ENCODE measurements at places on chromosomes 1 and 21.

DNA sequence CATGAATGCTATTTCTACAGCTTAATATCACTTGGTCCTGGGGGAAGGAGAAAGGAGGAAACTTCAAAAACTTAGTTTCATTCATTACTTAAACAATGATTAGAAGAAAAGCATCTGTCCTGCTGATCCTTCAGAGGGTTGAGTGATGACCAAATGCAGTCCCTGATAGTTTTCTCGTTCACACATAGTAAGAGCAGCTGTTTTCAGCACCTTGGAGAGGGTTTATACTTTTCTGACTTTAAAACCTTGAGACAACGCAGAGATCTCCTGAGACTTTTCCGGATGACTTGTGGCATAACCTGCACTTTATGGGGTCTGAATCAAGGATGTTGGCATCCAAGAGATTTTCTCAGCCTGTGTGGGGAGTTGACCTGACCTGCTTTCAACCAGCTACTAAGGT lies 94.0 kb upstream of the KCND3 start:
- DNase-seq: peak; percentile 24

- DNase-seq: no peak
Measured at GRCh38 chr1:208177656-208178055, 66.5 kb downstream of the PLXNA2 start.

- no peak for DNase-seq
Measured at GRCh38 chr1:21365036-21365435, 74.8 kb upstream of the ECE1 start.

GRCh38 chr1:198563583-198563982 lies 23.1 kb upstream of the ATP6V1G3 start:
- DNase-seq: no peak

GRCh38 chr1:236284291-236284721 lies 2.5 kb upstream of the ERO1B start:
- no peak for DNase-seq

DNA sequence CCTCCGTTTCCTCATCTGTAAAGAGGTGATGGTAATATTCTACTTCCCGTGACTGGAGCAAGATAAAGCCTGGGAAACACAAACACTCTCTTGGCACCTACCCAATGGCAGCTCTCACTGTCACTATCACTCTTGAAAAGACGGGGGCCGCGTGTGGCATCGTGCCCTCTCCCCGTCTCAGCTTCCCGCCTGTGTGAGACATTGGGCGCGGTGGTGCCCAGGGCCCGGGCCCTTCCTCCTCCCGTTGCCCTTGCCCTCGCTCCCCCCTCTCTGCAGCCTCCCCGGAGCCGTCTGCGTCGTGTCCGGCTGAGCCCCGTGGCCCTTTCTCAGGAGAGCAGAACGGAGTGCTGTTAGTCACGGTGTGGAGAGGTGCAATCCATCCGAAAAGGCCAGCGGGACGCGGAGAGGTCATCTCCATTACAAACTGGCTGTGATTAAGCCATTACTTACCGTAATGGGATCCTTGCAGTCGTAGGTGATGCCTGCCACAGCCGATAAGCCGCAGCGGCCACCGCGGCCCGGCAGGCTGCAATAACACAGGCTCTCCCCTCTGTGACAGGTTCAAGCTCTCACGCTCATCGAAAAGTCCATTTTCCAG lies 156.4 kb upstream of the ZC3H12A start:
- DNase-seq: no peak

- no peak for DNase-seq
Measured at GRCh38 chr1:117447661-117448060, 80.4 kb downstream of the MAN1A2 start.

- DNase-seq: no peak
Measured at GRCh38 chr1:209768354-209768774, 12.5 kb downstream of the TRAF3IP3 start.

DNA sequence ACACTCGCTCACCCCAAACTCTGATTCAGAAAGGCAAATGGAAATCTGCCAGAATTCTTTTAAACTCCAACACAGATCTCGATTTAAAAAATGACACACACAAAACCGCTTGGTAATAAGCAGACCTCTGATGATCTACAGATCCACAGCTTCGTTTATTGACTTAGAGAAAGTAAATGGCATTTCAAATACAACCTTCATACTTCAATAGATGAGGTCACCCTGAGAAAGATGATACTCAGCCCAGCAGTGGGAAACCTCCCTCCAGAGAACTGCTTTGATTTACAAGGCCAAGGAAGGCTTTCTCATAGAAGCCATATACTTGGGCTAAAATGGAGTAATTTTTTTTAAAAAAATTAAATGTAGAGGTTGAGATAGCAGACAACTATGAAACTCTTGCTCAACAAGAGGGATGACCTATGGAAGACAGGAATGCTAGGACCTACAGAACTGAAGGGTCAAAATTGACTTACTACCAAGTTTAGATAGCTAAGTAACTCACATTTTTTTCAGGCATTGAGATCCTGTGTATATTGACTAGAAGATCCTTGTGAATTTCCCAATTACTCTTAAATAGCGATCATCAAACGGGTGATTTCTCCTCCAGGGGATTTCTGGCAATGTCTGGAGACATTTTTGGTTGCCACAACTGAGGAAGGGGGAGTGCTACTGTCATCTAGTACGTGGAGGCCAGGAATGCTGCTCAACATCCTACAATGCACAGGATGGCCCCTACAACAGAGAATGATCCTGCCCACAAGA lies 143.9 kb downstream of the CLIC6 start:
- DNase-seq: peak; percentile 43

DNA sequence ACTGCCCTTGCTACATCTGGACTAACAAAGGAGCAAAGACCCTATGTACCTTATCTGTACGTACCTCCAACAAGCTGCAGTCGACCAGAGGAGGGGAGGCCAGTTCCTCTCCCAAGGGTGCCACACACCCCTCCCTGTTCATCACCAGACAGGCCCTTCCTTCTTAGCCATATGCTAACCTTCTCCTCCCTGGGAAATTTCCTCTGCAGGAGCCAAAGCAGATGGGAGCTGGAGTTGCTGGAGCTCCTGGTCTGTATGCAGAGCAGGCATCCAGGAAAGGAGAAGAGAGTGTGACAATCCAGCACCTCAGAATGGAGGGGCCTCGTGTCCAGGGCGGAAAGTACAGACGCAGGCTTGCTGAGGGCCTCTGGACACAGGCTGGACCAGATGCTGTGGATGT lies 48.5 kb downstream of the C8B start:
- DNase-seq: peak; percentile 22

GRCh38 chr1:983798-984475 lies 2.0 kb upstream of the PERM1 start:
- no peak for DNase-seq

DNA sequence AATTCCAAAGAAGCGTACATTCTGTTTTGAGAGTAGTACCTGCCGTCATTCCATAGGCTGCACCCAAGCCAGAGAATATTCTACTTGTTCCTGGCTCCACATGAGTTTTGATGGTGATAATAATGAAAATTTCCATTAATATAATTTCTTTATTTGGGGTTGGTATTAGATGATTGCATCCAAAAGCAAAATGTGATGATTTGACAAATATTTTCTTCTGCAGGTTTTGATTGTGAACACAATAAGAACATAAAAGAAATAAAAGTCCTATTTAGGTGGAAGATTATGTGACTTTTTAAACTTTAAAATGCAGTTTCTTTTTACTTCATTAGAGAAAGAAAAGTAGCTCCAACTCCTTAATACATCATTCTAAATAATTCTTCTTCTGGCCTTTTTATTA lies 284.8 kb upstream of the FMN2 start:
- no peak for DNase-seq

- DNase-seq: no peak
Measured at GRCh38 chr1:176552999-176553398, 90.0 kb downstream of the PAPPA2 start.

GRCh38 chr1:242201090-242201489 lies 202.2 kb upstream of the MAP1LC3C start:
- DNase-seq: no peak

GRCh38 chr1:21439345-21439720 lies 604 bp upstream of the NBPF3 start:
- DNase-seq: no peak

DNA sequence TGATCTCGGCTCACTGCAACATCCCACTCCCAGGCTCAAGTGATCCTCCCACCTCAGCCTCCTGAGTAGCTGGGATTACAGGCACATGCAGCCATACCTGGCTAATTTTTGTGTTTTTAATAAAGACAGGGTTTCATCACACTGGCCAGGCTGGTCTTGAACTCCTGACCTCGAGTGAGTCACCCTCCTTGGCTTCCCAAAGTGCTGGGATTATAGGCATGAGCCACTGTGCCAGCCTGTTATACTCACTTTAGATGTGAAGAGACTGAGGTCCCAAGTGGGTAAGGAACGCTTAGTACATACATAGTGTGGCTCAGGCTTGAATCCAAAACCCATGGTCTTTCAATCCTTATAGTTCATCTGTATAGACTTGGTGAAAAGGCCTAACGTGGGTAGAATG lies 63.7 kb upstream of the EPS8L3 start:
- DNase-seq: no peak

DNA sequence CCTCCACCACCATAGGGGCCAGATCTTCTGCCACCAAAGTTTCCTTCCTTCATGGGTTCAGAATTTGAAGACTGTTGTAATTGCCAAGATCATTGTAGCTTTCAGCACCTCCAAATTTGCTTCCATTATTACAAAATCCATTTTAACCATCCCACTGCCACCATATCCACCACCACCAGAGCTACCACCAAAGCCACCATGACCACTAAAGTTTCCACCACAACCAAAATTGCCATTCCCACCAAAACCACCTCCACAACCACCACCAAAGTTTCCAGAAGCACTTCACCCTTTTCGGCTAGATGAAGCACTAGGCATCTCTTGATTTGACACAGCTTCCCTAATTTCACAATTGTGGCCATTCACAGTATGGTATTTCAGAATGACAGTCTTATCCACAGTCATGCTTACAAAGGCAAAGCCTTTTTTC lies 45.2 kb downstream of the SLC30A7 start:
- no peak for DNase-seq

DNA sequence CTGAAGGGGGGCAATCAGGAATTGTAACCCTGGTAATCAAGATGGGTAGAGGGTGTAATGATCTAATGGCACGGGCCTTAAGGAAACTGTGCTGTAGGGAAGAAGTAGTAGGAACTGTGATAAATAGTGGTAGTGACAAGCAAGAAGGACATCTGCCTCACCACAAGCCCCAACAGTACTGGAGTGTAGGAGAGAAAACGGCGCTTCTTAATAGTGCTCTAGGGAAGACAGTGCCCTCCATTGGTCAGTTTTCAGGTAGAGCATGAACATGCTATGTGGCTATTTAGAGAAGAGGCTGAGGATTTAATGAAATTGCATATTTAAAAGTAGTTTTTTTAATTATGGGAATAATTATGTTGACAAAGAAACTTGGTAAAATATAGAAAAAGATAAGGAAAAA lies 32.2 kb downstream of the SLC30A7 start:
- no peak for DNase-seq

DNA sequence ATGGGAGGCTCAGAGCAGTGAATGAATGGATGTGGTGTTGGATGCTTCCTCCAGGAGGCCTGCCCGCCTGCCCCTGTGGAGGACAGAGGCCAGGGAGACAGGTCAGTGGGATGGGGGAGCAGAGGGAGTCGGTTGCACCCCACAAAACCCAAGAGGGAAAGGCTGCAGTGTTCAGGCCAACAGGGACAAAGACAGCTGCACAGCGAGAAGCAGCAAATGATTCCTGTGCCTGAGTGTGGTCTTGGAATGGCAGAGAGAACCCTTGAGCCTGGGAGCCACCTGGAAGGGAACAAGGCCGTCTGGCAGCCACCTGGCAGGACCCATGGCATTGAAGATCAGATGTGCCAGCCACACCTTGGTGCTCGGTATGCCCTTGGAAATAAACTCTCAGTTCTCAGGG lies 8.1 kb downstream of the TFF3 start:
- DNase-seq: no peak

- no peak for DNase-seq
Measured at GRCh38 chr1:219302697-219303096, 129.0 kb downstream of the LYPLAL1 start.

- no peak for DNase-seq
Measured at GRCh38 chr1:97108179-97108578, 386.6 kb downstream of the PTBP2 start.

DNA sequence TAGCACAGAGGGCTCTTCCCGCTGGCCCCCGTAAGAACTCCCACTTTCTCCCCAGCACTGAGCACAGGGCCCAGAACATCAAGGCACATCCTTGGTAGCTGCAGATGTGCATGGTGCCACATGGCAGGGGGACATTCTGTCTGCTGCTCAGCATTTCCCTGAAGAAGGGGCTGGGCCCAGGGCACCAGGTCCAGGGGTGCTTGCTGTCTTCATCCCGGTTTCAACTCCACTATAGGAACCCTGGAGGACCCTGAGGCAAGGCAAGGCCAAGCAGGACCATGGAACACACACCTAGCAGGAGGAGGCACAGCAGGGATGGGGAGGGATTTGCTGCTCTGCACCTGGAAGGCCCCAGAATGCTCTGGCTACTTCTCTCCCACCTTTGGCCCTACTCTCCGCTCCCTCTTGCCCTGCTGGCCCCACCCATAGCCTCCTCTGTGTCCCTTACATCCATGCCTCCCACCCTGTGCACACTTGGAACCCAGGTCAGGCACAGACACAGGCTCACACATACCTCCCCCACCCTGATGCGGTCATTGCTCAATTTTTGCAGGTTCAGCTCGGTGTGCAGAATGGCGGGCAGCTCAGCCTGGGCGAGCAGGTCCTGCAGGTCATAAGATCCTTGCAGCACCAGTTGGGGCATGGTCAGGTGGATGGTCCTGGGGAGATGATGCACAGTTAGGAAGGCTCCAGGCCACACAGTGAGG lies 10.1 kb downstream of the AGT start:
- no peak for DNase-seq

DNA sequence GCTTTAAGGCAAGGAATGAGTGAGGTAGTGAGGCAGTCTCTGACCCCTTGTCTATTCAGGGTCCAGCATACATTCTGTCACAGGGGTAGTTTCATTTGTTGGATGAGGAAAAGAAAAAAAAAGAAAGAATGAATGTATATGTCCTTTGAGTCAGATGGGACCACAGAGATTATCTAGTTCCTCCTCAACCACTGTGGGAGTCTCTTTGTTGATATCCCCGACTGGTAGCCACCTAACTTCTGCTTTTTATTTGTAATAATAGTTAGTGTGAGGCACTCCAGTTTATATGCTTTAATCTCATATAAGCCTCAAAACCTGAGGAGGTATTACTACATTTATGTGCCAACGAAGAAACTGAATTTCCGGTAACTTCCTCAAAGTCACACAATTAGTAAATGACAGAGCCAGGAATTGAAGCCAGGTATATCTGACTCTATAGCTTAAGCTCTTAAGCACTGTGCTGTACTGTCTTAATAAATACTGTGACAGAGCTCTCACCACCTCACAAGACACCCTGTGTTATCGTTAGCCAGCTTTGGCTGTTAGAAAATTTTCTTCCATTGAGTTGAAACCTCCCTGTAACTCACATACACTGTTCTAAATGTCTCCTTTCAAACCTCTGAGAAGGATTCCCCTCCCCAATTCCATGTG lies 82.2 kb downstream of the MDM4 start:
- no peak for DNase-seq

DNA sequence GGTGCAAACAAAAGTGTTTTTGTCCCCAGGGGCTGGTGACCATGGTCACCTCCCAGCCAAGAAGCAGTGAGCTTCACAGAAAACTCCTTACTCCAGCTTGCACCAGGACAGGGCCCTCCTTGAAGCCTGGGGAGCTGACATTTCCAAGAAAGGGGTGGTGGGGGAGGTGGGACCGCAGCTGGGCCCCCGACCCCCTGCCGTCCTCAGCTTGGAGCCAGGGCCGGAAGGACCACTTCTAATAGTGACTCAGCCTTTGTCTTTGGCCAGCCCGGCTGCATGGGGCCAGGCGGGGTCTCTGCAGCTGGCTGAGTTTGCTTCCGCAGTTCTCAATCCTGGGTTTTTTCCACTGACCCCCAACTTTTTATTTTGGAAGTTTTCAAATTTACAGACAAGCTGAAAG lies 136.5 kb upstream of the POU3F1 start:
- peak; percentile 31 for DNase-seq

Measured in tongue (tissue), 3 donors.